Myocyte (in vitro differentiated cells): ENCODE measurements at places on chromosomes 6 and 20. TPM values are rescaled to one million over a fixed set of nuclear protein-coding genes. Genes with fewer than 3 reads are reported as not detected.

Gene SULF2
- 2.6 and 6.0 TPM in 2 replicates for total RNA-seq

Gene PAQR8
- total RNA-seq: 1.9 and 2.7 TPM in 2 replicates

Gene FAM83C
- not detected in 2 replicates for total RNA-seq

Gene NOX3
- not detected in 2 replicates for total RNA-seq

Gene FRK
- 8.9 and 10.1 TPM in 2 replicates for total RNA-seq

Gene ENPP3
- 0.05 and 0.08 TPM in 2 replicates for total RNA-seq

Gene HLA-DRB1
- 0.21 TPM in 1 of 2 replicates, not detected in the other for total RNA-seq

Gene TRIM10
- total RNA-seq: not detected in 2 replicates

Gene SYCP2
- 0.57 and 0.78 TPM in 2 replicates for total RNA-seq
